ENCODE measurements at places on chromosomes 5 and 9. TPM values are rescaled to one million over a fixed set of nuclear protein-coding genes. Genes with fewer than 3 reads are reported as not detected.

DNA sequence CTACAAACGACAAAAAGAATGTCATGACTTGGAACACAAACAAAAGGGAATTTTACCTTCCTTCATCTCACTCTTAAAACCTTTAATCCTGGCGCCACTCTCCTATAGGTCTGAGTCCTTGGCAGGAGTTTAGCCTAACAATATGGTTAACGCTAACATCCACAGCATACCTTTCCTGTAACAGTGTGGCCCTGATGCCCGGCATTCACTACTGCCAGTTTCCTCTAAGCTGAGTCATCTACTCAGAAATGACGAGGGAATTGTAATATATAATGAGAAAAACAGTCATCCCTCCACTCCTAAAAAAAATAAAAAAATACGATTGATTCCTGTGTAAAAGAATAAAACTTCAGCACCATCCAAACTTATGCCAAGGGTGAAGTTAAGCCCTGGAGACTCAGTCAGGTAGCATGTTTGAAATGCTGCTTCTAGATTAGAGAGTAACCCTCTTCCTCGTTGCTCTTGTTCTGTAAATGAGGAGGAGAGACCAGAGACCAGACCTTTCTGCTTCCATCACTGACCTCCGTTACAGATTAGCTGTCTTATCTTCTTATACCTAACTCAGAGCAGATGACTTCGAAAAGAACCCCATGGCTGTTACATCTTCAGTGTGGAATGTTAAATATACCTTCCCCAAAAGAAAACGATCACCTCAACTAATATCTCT, 37.4 kb downstream of the CCDC125 start:
- no peak for DNase-seq

DNA sequence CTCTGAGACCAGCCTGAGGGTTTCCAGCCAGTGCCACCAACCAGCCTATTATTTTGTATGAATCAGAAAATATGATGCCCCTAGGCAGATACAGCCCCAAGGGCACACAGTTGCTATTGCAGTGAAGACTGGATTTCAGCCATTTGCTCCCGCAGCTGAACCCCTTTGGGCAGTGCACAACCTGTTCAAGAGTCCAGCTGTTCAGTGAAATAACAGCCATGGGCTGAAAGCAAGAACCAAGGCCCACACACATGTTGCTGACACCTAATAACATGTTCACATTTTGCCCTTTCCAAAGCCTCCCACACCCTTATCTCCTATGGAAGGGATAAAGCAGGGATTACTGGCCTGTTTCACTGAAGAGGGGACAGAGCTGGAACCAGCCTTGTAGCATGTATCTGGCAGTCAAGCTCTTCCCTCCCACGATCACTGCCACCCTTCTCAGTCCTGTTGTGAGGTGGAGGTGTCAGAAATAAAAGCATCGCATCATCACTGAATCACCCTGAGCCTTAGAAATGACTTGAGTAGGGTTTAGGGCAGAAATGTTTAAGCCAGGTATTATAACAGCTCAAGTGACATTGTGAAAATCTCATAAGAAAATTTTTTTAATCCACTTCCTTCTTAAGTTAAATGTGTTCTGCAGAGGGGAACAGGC, 137.1 kb upstream of the FSTL4 start:
- DNase-seq = no peak

GRCh38 chr5:139569270-139569955, 8.3 kb downstream of the UBE2D2 start:
- no peak for DNase-seq

DNA sequence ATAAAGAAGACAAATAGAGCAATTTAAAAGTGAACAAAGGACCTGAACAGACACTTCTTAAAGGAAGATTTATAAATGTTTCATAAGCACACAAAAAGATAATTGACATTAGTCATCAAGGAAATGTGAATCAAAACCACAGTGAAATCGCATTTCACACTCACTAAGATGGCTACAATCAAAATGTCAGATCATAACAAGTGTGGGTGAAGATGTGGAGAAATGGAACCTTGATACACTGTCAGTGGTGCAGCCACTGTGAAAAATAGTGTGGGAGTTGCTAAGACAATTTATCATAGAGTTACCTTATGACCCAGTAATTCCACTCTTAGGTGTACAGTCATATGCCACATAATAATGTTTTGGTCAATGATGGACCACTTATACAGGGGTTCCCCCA, 54.5 kb upstream of the HTR4 start:
- no peak for DNase-seq

- DNase-seq = no peak
Observed at GRCh38 chr5:3899093-3899492, 303.5 kb downstream of the IRX1 start.

- no peak for DNase-seq
Observed at GRCh38 chr9:87406543-87407166, 91.0 kb upstream of the DAPK1 start.

DNA sequence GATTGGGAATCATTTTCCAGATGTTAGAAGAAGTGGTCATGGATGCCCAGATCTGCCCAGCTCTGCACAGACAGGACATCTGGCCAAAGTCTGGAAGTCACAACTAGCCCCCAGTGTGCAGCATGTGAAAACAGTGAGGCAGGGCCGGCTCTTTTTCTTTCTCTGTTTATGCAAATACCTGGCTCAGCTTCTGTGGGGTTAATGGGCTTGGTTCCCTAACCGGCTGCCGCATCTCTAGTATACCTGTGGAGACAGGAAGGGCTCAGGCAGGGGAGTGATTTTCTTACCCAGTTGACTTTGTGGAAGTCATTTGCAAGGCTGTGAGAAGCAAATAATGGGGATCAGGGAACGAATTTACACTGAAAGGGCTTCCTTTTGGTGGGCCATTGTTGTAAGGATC, 254.8 kb upstream of the PANK3 start:
- DNase-seq = no peak

Gene ADRB2
- total RNA-seq = 3.8 TPM

Gene NTNG2
- total RNA-seq = 1.6 TPM

Gene EGFLAM
- 22.2 TPM for total RNA-seq

Data from skin of body (tissue), 3 donors.